Esophagus (tissue), 2 donors: ENCODE measurements at places on chromosomes 6 and 20. TPM values are rescaled to one million over a fixed set of nuclear protein-coding genes. Genes with fewer than 3 reads are reported as not detected.

MLN gene
- not detected for polyA plus RNA-seq

BFSP1 gene
- polyA plus RNA-seq = 0.80 TPM

EDN3 gene
- polyA plus RNA-seq = 10.9 TPM

TGM3 gene
- polyA plus RNA-seq = 2,175 TPM

SLC17A1 gene
- not detected for polyA plus RNA-seq

LPA gene
- polyA plus RNA-seq = 0.01 TPM

SDC4 gene
- polyA plus RNA-seq = 64.6 TPM

TMEM244 gene
- not detected for polyA plus RNA-seq

ATP9A gene
- 5.0 TPM for polyA plus RNA-seq

KIF6 gene
- 0.08 TPM for polyA plus RNA-seq

FGD2 gene
- polyA plus RNA-seq = 4.3 TPM

EFHC1 gene
- polyA plus RNA-seq = 14.4 TPM

RNF182 gene
- 0.06 TPM for polyA plus RNA-seq

SNAP25 gene
- 0.06 TPM for polyA plus RNA-seq

PDE10A gene
- polyA plus RNA-seq = 0.21 TPM

COL11A2 gene
- 1.3 TPM for polyA plus RNA-seq

PLEKHG1 gene
- polyA plus RNA-seq = 8.1 TPM

NKX2-4 gene
- not detected for polyA plus RNA-seq

OR2B6 gene
- not detected for polyA plus RNA-seq

ECT2L gene
- 0.04 TPM for polyA plus RNA-seq

FAM83C gene
- 32.3 TPM for polyA plus RNA-seq

UBE2J1 gene
- 17.3 TPM for polyA plus RNA-seq

ADGRB3 gene
- polyA plus RNA-seq = 0.14 TPM

NFATC2 gene
- polyA plus RNA-seq = 0.75 TPM

BCAS1 gene
- polyA plus RNA-seq = 4.7 TPM

HACE1 gene
- 8.6 TPM for polyA plus RNA-seq

TTBK1 gene
- polyA plus RNA-seq = 0.02 TPM

ADGB gene
- polyA plus RNA-seq = not detected

ACSS1 gene
- polyA plus RNA-seq = 8.0 TPM

SIRPB1 gene
- polyA plus RNA-seq = 0.33 TPM

CCR6 gene
- not detected for polyA plus RNA-seq

PKIB gene
- polyA plus RNA-seq = 4.2 TPM

TSBP1 gene
- not detected for polyA plus RNA-seq

DXO gene
- 16.5 TPM for polyA plus RNA-seq

ZSCAN23 gene
- polyA plus RNA-seq = 0.14 TPM

CST2 gene
- polyA plus RNA-seq = 0.15 TPM

DNMT3B gene
- 0.46 TPM for polyA plus RNA-seq

SLC26A8 gene
- polyA plus RNA-seq = 0.04 TPM

CLDN20 gene
- not detected for polyA plus RNA-seq

VNN1 gene
- polyA plus RNA-seq = 0.28 TPM

HLA-B gene
- polyA plus RNA-seq = 168 TPM

SCUBE3 gene
- 0.14 TPM for polyA plus RNA-seq

CDH4 gene
- polyA plus RNA-seq = 0.05 TPM

PCSK2 gene
- polyA plus RNA-seq = 0.02 TPM

GTSF1L gene
- not detected for polyA plus RNA-seq

AKAP12 gene
- polyA plus RNA-seq = 3.9 TPM

PI16 gene
- 1.9 TPM for polyA plus RNA-seq

ADGRF5 gene
- 2.2 TPM for polyA plus RNA-seq

HSPA12B gene
- polyA plus RNA-seq = 2.0 TPM

CRISP3 gene
- 176 TPM for polyA plus RNA-seq

LY6G6D gene
- polyA plus RNA-seq = 1.3 TPM

MUCL3 gene
- polyA plus RNA-seq = 17.8 TPM

BMP6 gene
- 0.26 TPM for polyA plus RNA-seq

TFAP2B gene
- polyA plus RNA-seq = 3.3 TPM

ELOVL2 gene
- 0.04 TPM for polyA plus RNA-seq
